ACHN (cell line): ENCODE measurements at places on chromosomes 1 and 21.

DNA sequence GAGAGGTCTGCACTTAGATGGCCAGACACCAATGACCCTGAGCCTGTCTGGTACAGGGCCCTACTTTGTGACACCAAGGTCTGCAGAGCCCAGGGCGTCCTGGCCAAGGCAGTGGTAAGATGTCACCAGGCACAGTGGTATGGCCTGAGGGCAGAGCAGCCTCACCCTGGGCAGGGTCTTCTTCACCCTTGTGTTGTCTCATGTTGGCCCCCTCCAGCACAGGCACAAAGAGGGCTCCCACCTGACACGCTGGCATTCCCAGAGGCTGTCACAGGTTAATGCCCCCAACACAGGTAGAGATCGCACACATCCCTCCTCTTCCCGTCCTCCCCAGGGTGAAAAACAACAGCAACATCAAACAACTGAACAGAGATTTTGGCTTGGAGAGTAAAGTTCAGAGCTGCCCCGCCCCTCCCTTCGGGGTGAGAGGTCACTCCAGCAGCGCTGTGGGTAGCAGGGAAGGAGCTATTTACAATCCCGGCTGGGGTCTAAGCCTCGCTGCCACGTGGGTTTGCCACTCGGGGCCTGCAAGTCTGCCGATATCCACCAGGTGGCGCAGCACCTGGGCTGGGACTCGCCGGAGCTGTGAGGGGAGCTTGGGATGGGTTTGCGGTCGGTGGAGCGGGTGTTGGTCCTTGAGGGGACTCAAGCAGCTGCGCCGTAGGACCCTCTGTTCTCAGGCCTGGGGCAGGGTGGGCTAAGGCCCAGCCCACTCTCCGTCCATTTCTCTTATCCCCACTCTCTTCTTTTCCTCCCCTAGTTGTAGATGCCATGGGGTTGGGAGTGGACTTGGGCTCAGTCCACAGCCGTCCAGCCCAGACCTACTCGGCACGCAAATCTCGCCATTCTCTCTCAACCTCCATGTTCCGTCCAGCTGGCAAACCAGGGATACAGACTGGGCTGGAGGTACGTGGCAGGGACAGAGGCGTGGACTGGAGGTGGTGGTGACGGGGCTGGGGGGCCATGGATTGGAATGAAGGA is 12.7 kb downstream of the EFNA3 start:
- peak; percentile 73 for DNase-seq

GRCh38 chr1:67468066-67468718 is 38.0 kb upstream of the SERBP1 start:
- DNase-seq, result no peak

GRCh38 chr1:207941665-207942064 is 30.7 kb upstream of the CD34 start:
- no peak for DNase-seq

GRCh38 chr1:90045853-90046563 is 51.1 kb downstream of the ZNF326 start:
- DNase-seq, result peak; percentile 22

DNA sequence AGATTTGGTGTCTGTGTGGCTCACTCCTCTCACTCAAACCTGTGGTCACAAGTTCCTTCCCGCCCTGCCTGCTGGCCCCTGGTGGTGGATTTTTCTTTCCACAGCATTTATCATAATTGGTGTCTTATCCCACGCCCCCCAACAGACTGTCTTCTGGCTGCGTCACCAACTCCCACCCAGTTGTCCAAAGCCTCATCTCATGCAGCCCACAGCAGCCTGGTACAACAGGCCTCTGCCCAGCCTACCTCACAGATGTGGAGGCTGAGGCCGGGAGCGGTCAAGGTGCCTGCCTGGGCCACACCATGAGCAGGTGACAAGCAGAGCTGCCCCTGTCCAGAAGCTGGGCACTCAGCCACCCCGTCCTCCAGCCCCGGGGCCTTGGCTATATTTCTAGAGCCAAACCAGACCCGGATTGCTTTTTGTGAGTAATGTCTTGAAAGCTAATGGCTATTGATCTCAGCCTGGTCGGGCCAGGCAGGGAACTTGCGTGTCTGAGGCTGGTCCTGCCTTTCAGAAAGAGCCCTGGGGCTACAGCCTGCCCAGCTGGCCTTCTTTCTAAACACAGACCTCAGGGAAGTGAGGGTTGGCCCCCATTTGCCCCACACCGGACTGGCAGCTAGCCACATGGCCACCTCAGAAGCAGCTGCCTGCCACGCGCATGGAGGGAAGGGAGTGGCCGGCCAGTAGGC is 2.6 kb downstream of the KCNAB2 start:
- DNase-seq, result no peak

DNA sequence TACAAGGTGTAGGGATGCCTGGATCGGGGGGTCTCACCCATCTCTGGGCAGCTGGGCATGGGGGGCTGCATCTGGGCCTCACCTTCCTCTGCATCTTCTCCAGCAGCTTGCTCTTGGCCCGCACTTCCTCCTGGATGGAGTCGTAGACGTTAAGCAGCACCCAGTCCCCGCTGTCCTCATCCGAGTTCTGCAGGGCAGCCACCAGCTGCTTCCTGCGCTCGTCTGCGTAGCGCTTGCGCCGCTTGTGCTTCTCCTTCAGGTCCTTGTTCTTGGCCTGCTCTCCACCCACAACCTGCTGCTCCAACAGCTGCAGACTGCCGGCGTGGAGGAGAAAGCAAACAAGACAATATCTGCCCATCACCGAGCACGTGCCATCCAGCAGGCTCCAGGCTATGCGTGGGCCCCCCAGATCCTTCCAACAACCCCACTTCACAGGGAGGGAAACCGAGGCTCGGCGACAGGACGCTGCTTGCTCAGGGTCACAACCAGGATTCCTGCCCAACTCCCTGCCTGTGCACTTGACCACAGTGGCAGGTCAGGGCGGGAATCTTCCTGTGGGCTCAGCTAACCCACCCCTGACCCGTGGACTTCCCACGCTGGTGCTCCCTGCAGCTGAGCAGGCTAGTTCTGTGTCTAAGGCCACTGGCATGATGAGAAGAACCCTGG is 21.5 kb upstream of the DDOST start:
- DNase-seq, result no peak

- no peak for DNase-seq
These were observed 11.9 kb upstream of the HYI start for GRCh38 chr1:43465505-43466067.

DNA sequence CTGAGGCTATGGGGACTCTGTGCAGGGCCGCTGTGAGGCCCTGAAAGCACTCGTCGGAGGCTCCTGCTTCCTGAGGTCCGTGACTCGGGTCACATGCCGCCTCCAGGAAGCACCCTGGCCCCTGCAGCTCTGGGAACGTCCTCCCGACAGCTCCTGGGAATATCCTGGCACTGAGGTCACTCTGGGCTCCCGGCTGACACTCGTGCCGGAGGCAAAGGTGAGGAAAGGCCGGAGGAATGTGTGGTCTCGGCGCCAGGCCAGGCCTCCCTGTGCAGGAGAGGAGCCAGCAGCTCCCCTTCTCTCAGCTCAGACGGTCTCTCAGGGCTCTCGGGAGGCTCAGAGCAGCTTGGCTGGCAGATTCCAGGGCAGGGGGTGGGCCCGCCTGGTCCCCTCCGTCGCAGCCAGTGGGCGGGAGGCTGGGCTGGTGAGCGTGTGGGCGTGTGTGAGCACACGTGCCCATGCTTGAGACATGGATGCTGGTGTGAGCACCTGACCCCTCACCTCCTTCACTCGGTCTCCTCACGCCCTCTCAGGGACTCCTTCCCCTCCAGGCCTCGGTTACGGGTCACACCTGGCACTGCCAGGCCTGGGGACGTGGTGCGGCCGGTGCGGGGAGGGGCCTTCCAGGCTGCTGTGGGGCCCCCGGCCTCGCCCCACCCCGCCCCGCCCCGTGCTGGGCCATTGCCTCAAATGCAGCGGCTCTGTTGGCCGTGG is 5.5 kb upstream of the RNF223 start:
- peak; percentile 93 for DNase-seq

GRCh38 chr21:37771181-37771580 is 145.1 kb downstream of the KCNJ6 start:
- DNase-seq, result no peak

- no peak for DNase-seq
These were observed 27.8 kb upstream of the IFNAR2 start for GRCh38 chr21:33201956-33202355.

- DNase-seq, result no peak
These were observed 32.4 kb upstream of the CYP4A22 start for GRCh38 chr1:47104816-47105215.

DNA sequence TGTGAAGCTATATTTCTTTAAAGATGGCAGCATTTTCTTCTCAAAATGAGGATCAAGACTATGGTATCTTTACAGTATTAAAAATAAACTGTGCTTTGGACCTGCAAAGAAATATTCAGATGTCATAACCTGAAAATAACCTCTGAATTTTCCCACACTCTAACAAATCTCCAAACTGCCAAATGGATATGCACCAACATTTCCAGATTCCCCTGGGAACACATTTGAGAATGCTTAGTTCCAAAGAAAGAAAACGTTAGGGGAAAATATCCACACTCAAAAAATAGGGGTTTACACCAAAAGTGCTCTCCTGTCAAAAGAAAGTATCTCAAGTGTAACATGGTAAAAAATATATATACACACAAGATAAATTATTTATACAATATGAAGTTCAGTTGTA is 69.1 kb upstream of the ARHGAP29 start:
- no peak for DNase-seq

DNA sequence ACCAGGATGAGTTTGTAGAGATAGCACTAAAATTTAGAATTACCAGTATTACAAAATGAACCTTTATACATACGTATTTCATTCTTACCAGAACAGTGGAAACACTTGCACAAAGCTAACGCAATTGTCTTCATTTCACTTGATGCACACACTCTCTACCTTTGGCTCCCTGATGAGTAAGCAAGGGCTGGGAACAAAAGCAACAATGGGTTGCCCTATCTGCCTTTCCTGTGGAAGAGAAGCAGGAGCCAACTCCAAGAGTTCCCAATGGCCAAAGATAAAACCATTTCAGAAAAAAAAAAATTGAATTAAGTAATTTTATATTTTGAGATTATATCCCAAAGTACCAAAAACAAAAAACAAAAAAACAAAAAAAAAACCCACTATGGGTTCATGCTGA is 344.1 kb upstream of the GREM2 start:
- no peak for DNase-seq

- no peak for DNase-seq
These were observed 151.0 kb upstream of the C1orf87 start for GRCh38 chr1:60224523-60224922.

DNA sequence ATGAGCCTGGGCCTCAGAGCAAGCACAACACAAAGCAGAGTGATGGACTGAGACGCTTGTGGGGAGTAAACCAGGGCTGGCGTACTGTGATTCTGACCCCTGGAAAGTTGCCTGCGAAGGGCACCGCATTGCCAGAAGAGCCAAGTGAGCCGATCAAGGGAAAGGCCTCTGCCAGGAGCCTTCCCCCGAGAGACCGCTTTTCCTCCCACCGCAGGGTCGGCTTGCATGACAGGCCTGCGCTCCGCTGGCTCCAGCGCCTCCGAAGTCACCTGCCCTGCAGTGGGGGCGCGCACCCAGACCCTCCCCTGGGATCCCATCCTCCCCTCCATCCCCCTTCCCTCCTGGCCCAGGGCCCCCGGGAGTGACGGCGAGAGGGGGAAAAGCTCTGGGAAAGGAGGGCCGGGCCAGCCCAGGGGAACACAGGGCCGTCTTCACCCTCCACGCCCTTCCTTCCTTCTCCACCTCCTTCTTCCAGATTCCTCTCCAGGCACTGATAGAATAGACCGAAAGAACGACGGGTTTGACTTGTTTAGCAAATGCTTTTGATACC is 165.0 kb downstream of the TRIM33 start:
- no peak for DNase-seq

GRCh38 chr1:10525208-10525607 is 50.5 kb downstream of the PEX14 start:
- no peak for DNase-seq

GRCh38 chr1:71054791-71055190 is 7.2 kb upstream of the PTGER3 start:
- DNase-seq, result no peak

DNA sequence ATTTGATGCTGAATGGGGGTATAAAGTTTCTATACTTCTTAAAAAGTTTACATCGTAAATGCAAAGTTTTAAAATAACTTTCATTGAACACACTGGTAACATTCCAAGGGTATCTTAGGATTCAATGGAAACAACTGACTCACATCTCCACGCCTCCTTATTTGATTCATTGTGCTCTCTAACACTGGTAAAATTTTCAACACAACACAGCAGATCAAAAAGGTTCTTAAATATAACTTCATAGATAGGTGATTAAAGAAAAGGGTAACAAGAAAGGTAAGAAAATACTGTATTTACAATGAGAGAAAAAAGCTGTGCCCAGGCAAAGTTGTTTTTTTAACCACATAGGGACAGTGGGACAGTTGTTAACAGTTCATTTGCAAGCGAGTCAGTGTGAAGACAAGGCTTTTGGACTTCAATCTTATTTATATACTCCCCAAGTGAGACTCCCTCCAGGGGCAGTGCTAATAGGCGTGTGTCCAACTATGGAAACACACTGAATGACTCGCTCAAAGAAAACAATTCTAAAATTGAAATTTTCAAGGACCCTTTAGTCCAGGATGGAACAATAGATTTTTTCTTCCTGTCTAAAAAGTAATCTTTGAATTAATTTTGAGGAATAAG is 140.5 kb downstream of the TIAM1 start:
- no peak for DNase-seq

DNA sequence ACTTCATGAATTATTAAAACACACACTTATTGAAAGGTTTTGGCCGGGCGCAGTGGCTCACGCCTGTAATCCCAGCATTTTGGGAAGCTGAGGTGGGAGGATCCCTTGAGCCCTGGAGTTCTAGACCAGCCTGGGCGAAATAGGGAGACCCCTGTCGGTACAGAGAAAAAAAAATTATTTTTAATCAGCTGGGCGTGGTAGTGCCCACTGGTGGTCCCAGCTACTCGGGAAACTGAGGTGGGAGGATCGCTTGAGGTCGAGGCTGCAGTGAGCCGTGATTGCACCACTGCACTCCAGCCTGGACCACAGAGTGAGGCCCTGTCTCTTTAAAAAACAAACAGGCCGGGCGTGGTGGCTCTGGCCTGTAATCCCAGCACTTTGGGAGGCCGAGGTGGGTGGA is 1.7 kb downstream of the GABPB2 start:
- no peak for DNase-seq

- no peak for DNase-seq
These were observed 1057.3 kb downstream of the ADGRL2 start for GRCh38 chr1:82858031-82858430.

GRCh38 chr21:46540087-46540710 is 64.7 kb downstream of the S100B start:
- no peak for DNase-seq

DNA sequence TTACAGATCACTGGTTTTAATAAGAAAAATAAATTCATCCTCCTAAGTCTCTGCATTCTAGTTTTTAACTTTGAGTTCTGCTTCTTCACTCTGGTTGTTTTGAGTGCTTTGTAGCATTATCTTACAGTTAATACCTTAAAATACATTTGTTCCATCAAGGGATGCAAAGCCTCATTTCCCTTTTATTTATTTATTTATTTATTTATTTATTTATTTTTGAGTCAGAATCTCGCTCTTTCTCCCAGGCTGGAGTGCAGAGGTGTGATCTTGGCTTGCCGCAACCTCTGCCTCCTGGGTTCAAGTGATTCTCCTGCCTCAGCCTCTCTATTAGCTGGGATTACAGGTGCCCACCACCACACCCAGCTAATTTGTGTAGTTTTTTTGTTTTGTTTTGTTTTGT is 147.8 kb downstream of the ZNF326 start:
- no peak for DNase-seq
